NCI-H226 (cell line): ENCODE measurements at places on chromosomes 7 and 10.

DNA sequence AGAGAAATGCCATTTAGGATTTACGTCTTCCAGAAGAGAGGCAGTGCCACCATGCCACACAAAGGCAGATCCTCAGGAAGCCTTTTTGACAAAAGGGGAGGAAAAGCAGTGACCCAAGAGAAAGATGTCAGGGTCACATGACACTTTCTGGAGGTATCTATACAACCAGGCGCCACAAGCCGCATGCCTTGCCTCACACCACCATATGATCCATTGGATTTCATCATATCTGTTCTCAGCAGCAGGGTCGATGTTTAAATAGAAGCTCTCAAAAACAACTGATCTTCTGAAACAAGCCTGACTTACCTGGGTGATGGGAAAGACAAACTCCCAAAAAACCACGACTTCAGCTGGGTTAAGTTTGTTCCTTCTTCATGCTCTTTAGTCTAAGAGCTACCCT, 52.5 kb upstream of the UNC5B start:
- DNase-seq: no peak

DNA sequence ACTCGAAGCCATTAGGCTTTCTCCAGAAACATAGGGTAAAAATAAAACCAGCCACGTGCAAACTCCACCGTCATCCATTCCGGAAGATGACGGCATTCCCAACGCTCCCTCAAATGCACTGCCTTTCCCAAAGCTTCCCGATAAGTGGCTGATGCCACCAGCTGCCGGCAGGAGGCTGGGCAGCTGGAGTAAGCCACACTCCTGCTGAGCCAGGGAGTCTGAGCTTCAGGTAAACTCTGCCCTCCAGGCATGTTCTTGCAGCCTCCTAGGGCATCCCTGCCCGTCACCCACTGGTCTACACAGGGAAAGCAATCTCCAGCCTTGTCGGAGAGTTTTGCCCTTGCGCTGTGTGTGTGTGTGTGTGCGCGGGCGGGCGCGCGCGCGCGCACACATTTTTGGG, 40.5 kb upstream of the TMEM273 start:
- DNase-seq: no peak

- DNase-seq: peak; percentile 39
These were observed 94.1 kb downstream of the ARMH3 start for GRCh38 chr10:101961591-101962498.

GRCh38 chr7:95861041-95861440, 88.7 kb downstream of the DYNC1I1 start:
- DNase-seq: peak; percentile 47

- DNase-seq: peak; percentile 9
These were observed 14.3 kb downstream of the BPGM start for GRCh38 chr7:134660961-134661376.

DNA sequence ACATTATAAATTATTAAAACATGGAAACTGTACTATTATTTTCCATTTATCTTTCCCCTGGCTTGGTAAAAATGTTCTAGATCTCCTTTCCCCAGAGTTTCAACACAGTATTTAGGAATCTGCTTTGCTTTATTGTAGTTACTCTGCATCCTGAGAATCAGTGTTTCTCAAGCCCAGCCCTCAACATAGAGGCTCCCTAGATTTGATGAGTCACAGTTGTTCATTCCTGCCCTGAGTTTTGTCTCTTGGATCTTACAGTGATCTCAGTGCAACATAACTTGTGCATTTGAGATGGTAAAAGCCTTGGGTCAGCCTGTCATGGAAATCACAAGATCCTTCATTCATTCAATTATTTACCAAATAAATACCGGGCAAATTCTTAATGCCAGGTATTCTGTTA, 63.0 kb downstream of the VAX1 start:
- DNase-seq: peak; percentile 16

DNA sequence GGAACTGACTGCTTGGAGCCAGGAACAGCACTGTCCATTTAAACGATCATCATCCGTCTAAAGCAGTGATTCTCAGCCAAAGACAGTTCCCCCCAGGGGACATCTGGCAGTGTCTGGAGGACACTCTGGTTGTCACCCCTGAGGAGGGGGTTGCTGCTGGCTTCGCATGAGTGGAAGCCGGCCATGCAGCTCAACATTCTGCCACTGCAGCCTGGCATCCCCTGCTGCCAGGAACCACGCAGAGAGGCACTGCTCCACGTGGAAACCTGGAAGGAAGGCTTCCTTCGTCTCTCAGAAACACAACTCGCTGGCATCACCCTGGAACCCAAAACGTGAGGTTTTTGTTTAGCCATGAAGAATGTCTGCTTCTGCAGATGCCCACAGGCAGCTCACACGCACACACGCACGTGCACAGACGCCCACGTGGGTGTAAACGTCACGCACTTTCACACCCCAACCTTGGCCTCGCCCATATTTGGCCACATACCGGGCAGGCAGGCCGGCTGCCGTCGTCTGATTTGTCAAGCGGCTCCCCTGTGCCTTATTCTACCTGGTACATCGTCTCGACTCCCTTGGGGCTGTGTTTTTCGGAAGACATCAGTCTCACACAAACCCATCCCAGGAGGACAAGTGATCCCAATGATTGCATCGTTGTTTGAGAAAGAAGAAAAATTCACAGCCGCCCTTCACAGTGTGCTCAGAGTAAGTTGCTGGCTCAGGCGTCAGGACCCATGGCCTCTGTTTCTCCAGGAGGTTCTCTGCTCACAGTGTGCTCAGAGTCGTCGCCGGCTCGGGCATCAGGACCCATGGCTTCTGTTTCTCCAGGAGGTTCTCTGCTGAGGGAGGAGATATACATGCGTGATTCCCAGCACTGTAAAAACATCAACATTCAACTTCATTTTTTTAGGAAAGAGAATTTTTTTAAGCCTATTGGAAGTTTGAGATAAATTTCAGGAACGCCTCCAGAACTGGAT, 127.2 kb upstream of the PPP2R2D start:
- no peak for DNase-seq

DNA sequence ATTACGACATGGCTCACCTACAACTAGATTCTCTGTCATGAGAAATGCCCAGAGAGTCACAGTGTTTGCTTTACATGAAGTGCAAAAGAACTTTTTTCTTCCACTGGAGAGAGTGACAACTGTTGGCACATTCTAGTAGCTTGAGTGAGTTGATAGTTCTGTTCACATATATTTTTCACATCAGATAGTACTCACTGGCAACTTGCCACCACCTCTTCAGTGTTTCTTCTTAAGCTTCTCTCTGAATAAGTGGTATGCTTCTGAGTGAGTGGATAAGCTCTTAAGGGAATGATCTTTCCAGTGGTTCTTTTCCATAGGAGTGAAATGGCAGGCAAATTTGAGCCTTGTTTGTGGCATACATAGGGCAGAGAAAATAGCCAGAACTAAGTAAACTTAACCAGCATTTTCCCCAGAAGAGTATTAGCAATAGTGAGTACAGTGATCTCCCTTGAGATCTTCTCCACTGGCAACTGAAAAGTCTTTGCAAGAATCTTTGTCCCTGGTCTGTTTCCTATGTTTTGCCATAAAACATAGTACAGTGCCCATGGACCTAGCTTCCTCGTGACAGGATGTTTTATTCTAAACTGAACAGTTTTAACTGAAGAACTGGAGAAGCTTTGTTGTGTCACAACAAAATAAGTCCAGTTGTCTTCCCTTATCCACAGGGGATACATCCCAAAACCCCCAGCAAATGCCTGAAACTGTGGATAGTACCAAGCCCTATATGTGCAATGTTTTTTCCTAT, 125.4 kb upstream of the CDK13 start:
- no peak for DNase-seq

DNA sequence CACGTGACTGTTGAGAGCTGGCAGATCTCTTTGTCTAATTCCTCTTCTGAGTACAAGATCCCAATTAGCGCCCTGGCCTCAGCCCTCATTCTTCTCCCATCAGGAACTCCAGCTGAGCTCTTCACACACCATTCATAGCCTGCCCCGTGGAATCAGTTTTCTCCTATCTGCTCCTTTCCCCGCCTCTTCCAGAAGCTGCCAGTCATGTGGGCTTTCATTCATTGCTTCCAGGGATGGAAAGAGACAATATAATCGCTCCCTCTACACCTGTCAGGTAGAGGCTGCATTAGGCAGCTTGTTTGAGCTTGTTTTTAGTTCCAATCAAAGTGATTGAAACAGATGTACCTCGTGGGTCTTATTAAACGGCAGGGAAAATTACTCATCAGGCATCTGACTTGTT, 515.8 kb downstream of the TYW1 start:
- DNase-seq: no peak

GRCh38 chr10:49759787-49760551, 2.2 kb downstream of the OGDHL start:
- DNase-seq: no peak

DNA sequence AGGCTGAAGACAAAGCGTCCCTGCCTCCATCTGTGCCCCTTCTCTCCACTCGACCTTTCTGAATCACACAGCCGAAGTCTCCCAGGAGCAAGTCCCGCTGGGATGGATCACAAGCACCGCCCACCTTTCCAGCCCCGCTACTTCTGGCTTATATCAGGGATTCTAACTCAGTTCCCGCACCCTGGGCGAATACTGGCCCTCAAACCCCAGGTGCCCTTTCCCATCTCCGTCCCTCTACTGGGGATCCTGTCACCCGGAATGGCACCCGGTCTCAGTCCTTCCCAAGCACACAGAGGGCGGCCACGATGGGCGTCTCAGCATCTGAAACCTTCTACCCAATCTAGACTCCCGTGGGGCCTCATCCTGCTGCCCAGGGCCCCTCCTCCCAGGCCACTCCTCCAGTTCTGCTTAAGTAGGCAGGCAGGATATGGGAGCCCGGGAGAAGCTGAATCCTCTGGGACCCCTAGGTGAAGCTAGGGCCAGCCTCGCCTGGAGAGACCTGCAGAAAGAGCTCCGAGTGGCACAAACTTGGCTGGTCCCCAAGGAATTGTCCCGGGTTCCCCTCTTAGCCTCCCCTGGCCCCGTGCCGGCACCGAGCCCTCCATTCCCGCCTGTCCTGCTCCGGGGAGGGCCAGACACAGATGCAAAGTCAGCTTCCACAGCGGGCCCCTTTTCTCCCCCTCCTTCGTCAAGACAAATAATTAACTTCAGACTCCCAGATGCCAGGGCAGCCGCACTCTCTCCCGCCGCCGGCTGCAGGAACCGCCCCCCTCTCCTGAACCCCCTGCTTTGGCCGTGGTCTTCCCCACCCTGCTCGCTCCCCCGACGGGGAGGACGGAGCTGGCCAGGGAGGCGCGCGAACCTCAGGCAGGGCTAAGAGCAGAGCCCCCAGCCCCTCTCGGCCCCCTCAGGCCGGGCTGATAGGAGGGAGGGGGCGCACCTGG, 612 bp downstream of the KCP start:
- no peak for DNase-seq

GRCh38 chr7:80070391-80070790, 64.2 kb upstream of the GNAI1 start:
- no peak for DNase-seq

- no peak for DNase-seq
These were observed 2.7 kb upstream of the KMT2E start for GRCh38 chr7:105011141-105011830.

GRCh38 chr10:49009199-49009979, 69.7 kb upstream of the LRRC18 start:
- DNase-seq: no peak

- DNase-seq: no peak
These were observed 27.6 kb upstream of the MKRN1 start for GRCh38 chr7:140506788-140507464.

- no peak for DNase-seq
These were observed 73.1 kb downstream of the TLL2 start for GRCh38 chr10:96440361-96441292.

GRCh38 chr7:29565224-29565630, 1.6 kb downstream of the PRR15 start:
- no peak for DNase-seq
